ENCODE measurements at places on chromosomes 2 and 18.

DNA sequence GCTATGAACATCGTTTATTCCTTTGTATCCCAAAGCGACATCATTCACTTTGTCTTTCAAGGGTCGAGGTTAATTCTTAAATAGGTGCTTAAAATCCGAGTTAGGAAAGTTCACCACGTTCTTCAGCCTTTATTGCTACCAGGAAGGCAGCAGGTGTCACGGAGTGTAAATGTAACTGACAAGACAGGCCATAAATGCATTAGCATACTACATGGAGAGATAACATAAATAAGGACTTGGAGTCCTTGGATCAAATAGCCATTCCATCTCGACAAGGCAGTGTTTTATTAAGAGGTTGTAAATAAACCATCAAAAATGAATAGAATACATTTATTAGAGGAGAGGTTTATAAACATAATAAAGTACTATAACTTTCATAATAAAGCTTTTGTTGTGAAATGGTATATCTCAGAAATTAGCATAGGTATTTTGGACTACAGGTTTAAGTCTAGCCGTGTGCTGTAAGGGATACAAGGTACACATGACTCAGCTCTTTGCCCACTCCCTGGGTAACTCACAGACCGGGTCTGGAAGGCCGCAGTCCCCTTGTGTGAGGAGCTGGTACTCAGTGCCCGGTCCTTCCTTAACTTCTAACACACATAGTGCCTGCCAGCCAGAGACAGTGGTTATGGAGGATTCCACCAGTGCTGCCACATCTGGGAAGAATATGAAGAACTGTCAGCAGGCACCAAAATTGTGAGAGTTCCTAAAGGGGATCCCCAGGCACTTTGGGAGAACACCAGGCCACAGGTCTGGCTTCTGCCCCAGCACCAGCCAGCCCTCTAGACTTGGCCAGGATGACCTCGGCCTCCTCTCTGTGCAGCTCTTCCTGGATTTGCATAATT, 29.4 kb downstream of the CAPN13 start:
- no peak for DNase-seq

DNA sequence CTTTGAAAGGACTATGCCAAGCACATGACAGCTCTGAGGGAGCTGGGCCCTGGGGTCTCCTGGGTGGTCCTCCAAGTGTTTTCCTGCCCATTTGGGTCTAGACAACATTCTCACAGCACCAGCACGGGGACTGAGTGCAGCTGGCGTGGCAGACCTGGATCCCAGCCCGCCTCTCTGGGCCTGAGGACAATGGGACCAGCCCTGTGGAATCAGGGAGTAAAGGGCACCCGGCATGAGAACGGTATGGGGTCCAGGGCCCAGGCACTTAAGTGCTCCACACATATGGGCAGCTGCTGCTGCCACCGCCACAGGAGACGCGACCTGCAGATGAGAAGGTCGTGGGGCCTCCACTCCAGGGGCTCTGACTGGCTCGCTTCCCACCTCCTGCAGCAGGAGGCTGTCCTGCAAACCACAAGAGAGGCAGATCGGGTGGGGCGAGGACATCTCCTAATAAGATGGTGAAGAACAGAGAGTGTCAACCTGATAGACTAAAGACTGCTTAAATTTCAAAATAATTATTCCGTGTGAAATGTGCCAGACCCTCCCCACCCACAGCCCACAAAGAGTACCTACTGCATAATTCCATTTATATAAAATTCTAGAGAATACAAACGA, 46.3 kb downstream of the FAM178B start:
- DNase-seq = no peak

DNA sequence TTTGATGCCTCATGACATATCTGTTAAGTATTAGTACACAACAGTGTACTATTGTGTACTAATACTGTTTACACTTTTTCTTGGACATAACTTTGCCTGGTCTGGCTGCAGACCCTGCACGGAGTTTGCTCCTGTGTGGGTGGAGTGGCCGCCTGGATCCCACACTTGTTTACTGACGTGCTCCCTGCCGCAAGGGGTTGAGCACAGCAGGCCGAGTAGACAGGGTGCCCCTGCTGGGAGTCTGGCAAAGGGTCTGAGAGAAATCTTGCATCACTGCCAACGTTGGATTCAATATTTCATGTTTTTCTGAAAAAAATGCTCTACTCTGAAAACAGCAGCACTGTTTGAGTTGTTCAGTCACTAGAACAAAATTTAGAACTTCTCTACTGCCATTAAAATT, 59.0 kb downstream of the PDK1 start:
- no peak for DNase-seq

DNA sequence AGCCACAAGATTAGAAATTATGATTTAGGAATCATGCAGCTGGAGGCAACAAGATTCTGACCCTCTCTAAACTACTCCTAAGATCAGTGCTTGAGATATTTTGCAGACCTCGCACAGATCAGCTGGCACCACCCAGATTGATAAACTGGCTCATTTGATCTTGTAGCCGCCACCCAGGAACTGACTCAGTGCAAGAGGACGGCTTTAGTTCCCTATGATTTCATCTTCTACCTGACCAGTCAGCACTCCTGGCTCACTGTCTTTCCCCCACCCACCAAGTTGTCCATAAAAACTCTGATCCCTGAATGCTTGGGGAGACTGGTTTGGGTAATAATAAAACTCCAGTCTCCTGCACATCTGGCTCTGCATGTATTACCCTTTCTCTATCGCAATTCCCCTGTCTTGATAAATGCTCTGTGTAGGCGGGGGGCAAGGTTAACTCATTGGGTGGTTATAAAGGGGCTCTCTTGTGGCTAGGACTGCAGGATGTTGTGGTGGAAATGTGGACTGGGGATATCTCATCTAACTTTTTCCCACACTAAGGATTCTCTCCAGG, 96.1 kb downstream of the ARL6IP6 start:
- no peak for DNase-seq

GRCh38 chr2:214265991-214266489, 144.8 kb upstream of the VWC2L start:
- no peak for DNase-seq

DNA sequence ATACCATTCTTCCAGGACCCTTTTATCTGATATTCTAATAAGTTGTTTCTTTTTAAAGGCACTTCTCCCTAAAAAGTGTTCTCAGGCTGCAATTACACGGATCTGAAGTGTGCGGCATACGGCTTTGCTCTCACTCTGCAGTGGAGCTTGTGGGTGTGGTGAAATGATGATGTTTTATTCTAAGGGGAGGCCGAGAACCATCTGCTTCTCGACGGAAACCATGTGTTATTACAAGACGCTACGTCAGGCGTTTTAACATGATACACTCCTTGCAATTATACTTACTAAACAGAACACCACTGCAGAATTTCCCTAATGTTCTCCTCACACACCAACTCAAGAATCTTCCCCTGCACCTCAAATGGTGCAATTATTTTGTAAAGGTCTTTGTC, 34.9 kb upstream of the CTDP1 start:
- no peak for DNase-seq

GRCh38 chr2:22946553-22946952, 438.4 kb upstream of the KLHL29 start:
- DNase-seq = no peak

DNA sequence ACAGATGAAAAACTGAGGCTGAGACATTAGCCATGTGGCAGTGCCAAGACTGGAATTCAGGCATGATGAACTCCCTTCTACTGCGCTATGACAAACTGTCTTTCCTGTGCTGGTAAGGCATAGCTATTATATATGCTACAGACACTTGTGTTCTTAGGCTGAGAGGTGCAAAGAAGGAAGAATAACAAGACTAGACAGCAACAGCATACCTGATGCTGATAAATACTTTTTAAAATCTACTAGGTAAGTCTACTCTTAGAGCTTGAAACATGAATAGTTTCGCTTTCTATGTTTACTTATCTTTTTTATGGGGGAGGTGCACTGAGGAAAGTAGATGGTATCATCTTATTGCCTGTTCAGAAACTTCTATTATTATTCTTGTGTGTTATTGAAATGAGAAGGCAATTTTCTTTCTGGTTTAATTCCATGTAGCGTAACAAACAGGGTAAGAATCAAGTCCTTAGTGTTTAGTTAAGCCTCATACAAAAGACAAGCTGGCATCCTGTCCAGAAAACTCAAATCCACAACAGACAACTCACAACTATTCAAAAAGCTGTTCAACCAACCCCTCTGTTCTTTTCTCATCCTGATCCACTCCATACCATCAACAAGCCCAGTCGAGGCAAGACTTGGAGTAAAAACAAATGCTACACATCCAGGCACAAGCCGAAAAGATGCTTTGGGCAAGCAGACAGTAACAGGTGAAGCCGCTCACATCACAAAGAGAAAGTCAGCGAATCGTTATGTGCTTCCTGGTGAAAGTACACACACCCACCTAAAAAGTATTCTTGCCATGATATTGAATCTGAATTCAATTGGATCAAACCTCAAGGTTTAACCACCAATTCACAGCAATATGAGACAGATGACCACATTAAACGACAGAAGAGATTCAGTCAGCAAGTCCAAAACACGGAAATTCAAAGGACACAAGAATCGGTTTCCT, 1.5 kb downstream of the TTC32 start:
- DNase-seq = no peak

DNA sequence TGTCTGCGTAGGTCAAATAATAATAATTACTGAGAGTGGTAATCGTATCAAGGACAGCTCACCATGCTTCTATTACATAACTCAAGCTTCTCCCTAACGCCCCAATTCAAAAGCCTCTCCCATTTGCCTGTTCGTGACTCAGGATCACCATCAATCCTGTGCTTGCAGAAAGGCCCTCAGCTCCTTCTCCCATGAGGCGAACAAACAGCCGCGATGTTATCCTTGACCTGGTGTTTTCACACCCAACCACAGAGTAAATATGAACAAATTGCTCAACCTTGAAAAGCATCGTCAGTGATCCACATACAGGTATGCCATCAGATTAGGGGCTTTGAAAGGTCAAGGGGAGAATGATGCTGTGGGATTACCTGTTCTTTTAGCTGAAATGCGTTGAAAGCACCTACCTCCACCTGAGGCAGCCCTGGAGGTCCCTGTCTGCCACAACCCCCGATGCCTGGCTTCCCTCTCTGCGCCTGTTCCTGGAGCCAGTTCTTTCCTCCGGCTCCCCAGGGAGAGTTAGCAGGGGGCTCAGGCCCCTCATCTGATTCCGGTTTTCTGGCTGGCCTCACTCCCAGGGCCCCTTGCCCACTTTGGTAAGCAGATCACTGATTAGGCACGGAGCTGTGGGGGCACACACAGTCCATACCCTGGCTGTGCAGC, 39.1 kb upstream of the ODC1 start:
- no peak for DNase-seq

DNA sequence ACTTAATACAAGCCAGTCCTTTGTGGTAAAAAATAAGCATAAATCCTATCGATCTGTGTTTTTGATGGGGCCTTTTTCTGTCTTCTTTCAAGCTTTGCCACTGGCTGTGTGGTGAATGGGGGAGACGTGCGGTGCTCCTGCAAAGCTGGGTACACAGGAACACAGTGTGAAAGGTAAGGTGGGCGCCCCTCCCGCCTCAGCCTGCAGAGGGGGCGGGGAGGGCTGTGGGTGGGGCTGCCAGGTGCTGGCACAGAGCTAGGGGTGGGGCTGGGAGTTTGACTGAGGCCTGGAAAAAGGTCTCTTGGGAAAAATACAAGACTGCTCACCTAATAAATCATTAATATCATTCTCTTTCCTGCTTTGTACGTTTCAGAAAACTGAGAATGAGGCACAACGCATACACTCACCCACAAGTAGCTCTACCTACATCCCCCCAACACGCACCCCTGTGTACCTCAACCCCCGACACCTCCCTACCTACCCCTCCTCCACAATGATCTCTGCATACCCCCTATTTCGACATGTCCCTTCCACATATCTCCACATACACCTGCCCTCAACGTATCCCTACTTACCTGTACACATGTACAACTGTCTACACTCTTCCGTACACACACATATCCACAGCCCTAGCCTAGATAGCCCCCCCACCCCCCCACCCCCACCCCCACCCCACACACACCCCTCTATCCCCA, 129.7 kb upstream of the TTC39C start:
- DNase-seq = no peak

- no peak for DNase-seq
Observed at GRCh38 chr2:131394147-131394931, 30.4 kb upstream of the RAB6D start.

- no peak for DNase-seq
Observed at GRCh38 chr18:59610546-59611140, 86.6 kb downstream of the CCBE1 start.

DNA sequence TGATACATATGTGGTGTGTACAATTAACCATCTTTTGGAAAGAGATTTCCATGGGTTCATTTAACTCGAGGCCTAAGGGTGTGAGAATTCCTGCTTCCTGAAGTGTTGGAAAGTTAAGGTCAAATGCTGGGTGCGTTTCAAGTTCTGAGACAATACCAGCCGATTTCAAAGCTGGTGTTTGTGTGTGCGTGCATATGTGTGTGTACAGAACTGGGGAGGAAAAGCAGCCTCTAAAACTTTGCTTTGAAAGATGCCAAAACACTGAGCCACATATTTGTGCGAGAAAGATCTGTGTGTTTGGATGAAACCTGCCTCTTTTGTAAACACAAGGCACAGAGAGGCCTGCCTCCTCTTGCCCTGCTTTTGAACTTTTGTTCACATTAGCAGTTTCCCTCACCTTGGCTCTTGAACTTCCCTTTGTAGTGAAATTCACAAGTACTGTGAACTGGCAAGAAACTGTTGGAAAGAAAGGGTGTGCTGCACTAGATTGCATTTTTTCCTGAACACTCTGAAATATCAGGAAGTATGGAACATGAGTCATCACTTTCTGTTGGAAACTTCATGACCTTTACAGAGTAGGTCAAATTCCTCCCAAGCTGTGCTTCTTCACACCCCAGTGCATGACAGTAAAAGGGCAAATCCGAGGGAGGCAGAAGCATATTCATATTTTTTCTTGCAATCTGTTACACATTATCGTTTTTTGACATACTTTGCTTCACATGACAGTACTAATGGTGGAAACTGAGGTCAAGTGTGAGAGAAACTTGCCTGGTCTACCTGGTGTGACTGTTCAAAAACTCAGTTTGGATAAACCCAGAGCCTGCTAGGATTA, 20.0 kb upstream of the CAVIN2 start:
- DNase-seq = peak; percentile 87

DNA sequence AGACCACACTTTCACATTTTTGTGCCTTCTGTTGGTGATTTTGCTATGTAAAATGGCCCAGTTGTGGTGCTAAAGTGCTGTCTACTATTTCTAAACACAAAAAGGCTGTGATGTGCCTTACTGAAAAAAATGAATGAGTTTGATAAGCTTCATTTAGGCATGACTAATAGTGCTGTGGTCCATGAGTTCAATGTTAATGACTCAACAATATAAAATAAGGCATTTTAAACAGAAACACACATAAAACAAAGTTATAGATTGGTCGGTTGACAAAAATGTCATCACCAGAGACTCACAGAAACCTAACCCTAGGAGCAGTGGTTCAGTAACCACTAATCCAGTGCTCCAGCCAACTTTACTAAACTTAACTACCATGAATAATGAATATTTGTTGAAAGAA, 160.0 kb downstream of the DNAH6 start:
- DNase-seq = peak; percentile 87

DNA sequence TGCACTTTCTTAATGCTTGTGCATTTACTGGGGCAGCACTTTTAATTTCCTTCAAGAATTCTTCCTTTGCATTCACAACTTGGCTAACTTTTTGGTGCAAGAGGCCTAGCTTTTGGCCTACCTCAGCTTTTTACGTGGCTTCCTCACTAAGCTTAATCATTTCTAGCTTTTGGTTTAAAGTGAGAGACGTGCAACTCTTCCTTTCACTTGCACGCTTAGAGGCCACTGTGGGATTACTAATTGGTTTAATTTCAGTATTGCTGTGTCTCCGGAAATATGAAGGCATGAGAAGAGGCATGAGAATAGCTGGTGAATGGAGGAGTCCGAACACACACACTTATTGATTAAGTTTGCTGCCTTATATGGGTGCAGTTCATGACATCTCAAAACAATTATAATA, 354.1 kb downstream of the DLGAP1 start:
- no peak for DNase-seq

- DNase-seq = peak; percentile 50
Observed at GRCh38 chr2:200618590-200619021, 32.8 kb downstream of the AOX1 start.
